ENCODE measurements at places on chromosomes 6 and 20. TPM values are rescaled to one million over a fixed set of nuclear protein-coding genes. Genes with fewer than 3 reads are reported as not detected.

TFAP2B gene
- 0.16 TPM for total RNA-seq

HUS1B gene
- total RNA-seq, result 0.16 TPM

LY6G5B gene
- total RNA-seq, result 1.3 TPM

PI16 gene
- not detected for total RNA-seq

BANF2 gene
- total RNA-seq, result not detected

PRPH2 gene
- 0.33 TPM for total RNA-seq

HCRTR2 gene
- not detected for total RNA-seq

LBP gene
- not detected for total RNA-seq

TPBG gene
- 51.3 TPM for total RNA-seq

MMP24 gene
- total RNA-seq, result 63.9 TPM

MRAP2 gene
- 0.13 TPM for total RNA-seq

MYL9 gene
- 170 TPM for total RNA-seq

UNC5CL gene
- 1.1 TPM for total RNA-seq

All from mesangial cell (primary cell).